Cardiac fibroblast (primary cell): ENCODE measurements at places on chromosomes 7 and 10.

- peak; percentile 39 for DNase-seq
Observed at GRCh38 chr10:128036746-128037543, 89.3 kb downstream of the MKI67 start.

DNA sequence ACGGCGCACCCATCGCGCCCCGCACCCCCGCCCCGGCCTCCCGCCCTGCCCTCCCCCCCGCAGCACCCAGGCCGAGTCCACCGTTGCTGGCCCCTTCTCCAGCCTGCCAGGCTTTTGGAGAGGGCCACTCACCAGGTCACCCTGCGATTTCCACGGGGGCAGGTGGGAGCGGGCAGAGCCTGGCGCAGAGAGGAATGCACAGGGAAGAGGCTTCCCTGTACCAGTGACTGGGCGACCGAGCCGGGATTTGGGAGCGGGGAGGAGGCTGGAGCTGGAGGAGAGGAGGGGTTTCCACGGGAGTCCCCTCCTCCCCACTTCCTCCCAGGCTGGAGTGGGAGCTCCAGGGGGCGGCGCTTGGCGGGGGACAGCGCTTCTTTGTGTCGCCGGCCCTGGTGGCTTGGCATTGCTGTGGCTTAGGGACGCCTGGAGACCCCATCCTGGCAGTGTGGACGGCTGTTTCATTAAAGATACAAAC, 19.3 kb downstream of the TCAF1 start:
- DNase-seq, result peak; percentile 78

DNA sequence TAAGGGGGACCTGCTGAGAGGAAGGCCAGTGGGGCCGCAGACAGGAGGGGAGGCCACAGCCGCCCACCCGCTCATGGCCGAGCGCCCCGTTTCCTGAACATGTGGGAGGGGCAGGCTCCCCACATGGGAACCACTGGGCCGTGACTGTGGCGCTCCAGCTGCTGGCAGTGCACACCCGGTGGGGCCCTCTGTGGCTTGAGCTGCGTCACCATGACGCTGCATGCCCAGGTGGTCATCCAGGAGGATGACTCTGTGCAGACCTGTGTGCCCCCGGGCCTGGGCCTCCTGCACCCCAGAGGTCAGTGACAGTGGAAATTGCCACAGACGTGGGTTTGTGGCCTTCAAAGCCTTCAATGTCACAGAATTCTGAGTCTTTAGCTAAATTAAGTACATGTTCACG, 85.1 kb downstream of the MGMT start:
- no peak for DNase-seq

GRCh38 chr10:133438711-133439273, 14.4 kb upstream of the SPRN start:
- DNase-seq, result peak; percentile 49

GRCh38 chr10:100816671-100817070, 71.3 kb downstream of the PAX2 start:
- no peak for DNase-seq

GRCh38 chr7:5478568-5479430, 55.2 kb upstream of the TNRC18 start:
- no peak for DNase-seq

- DNase-seq, result peak; percentile 3
Observed at GRCh38 chr7:10998996-10999757, 25.5 kb downstream of the PHF14 start.

- no peak for DNase-seq
Observed at GRCh38 chr7:154423231-154423630, 371.0 kb downstream of the DPP6 start.

DNA sequence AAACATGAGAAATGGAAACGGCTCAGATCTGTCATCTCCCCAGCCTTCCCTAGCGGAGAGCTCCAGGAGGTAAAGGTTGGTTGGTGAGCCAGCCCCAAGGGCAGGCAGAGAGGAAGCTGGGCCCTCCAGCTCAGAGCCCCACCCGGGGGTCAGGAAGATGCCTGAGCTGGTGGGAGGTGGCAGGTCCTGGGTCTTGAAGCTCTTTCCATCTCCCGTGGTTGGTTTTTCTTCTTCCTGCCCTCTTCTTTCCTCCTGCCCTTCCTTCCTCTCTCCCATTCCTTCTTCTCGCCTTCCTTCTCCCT, 384.2 kb upstream of the FOXK1 start:
- DNase-seq, result no peak

DNA sequence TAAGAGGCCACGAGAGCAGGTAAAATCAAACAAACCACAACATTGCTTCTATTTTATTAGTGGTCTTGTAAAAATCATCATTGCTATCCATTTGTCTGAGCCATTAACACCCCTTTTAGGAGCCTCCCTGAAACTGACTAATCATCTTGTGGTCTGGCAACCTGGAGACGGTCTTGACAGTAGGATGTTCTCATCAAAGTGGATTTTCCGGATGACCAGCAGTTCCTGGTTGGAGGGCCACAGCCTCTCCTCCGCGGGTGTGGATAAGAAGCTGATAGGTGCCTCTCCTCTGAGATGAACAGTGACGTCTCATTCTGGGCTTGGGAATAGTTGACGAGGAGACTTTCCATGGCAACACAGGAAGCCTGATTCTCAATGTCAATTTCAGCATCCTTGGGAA, 490.7 kb downstream of the TYW1 start:
- DNase-seq, result no peak

GRCh38 chr10:126387041-126387921, 996 bp downstream of the ADAM12 start:
- DNase-seq, result peak; percentile 81

DNA sequence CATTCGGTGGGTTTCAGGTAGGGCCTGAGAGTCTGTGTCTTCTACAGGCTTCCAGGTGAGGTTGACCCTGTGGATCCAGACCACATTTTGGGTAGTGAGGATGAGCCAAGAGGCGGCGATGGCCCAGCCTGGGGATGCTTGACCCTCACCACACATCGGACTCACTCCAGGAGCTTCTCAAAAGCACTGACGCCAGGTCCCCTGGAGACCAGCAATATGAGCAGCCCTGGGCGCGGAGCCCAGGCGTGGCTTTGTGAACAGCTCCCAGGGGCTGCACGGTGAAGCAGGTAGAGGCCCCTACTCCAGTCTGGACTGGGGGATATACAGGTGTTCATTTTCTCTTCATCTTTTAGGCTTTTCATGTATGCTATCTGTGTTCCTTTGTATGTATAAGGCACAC, 139.7 kb upstream of the PCBD1 start:
- DNase-seq, result no peak

GRCh38 chr7:151185762-151186639, 1.0 kb downstream of the ASB10 start:
- no peak for DNase-seq

DNA sequence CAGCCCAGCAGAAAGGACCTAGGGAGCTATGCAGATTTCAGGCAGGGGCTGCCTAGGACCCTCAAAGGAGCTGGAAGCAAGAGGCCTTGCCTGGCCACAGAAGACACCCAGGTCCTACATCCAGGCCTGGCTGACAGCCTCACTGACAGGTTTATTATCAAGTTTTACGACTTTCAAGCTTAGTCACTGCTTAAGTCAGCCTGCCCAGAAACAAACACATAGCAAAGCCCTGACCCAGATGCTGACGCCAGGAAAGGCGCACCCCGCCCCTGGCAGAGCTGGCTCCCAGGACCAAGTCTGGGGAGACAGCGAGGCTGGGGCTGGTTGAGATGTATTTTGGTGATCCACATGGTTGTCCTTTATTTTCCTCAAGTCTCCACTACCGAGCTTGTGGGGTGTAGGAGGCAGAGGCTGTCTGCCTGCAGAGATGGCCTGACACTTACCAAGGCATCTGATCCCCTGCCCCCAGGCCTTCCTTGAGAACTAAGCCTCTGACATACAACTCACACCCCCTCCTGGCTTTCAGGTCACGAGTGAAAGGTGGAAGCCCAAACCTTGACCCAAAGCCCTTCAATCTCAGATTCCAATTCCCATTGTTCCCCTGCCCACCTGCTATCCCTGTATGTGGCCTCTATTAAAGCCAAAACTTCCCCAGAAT, 80.7 kb upstream of the EMX2 start:
- peak; percentile 88 for DNase-seq

- no peak for DNase-seq
Observed at GRCh38 chr10:42975558-42976340, 101.1 kb upstream of the RET start.
